Activated naive CD4-positive, alpha-beta T cell treated with anti-CD3 and anti-CD28 coated beads, Interleukin-2, amount 10 ng/mL, durations not matched to agents 7 days and 5 days (primary cell): ENCODE measurements at places on chromosomes 5 and 9.
A peak's percentile ranks its signal among the peaks of the same experiment; 100 is the strongest.

GRCh38 chr9:87310827-87311523, 186.7 kb upstream of the DAPK1 start:
- no peak for DNase-seq
- H3K4me1 ChIP-seq: no peaks in the 10 kb centered on the region
- H3K27ac ChIP-seq: no peak overlapping the region
- H3K27me3 ChIP-seq: peaks cover 7% of the 10 kb centered on the region

DNA sequence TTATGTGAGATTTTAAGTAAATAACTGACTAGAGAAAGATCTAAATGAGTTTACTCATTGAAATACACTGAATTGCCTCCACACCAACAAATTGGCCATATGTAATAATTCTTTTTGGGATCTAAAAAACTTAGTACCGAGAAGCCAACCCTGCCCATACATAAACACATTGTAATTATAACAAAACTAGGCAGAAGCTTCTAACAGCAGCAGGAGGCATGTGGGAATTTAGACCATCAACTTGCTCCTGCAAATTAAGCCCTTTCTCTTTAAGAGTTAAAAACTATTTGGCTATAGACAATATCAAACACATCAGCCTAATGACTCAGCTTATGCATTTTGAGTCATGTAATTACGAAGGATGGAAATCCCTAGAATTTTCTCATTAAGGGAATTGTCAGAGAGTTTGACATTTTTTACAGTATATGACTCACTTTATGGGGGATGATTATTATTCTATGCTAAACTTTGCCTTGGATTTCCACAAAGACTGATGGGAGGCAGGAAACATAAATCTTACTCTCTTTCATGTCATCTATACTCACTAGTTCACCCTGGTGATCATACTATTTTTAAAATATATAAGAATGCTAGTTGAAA, 1.0 kb downstream of the IL7R start:
- H3K4me1 ChIP-seq: peaks cover 69% of the 10 kb centered on the region
- no peaks in the 10 kb centered on the region for H3K27me3 ChIP-seq
- no peak for DNase-seq

DNA sequence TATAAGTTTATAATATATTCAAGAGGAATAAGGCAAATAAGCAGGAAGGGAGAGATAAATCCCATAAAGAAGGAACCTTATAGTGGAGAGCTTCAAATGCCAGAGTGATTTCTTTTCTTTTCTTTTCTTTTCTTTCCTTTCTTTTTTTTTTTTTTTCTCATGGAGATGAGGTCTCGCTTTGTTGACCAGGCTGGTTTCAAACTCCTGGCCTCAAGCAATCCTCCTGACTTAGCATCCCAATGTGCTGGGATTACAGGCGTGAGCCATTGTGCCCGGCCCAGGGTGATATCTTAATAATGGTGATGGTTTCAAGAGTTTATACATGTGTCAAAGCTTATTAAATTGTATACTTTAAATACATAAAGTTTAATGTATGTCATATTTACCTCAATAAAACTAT, 19.6 kb upstream of the FOCAD start:
- H3K27ac ChIP-seq: no peak overlapping the region
- H3K4me1 ChIP-seq: peaks cover 4% of the 10 kb centered on the region
- H3K27me3 ChIP-seq: peaks cover 7% of the 10 kb centered on the region
- no peak for DNase-seq

DNA sequence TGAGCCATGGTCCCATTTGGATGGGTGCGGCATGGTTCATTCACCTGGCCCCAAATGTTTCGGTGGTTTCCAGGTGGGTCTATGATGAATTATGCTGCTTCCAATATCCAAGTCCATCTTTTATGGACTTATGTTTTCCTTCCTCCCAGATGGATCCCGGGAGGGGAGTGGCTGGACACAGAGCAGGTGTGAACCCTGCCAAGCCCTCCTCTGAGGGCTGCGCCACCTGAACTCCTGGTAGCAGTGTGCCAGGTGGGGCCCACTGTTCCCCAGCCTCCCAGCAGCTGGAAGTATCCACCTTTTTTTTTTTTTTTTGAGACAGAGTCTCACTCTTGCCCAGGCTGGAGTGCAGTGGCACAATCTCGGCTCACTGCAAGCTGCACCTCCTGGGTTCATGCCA, 42.9 kb downstream of the WNK2 start:
- peaks cover 3% of the 10 kb centered on the region for H3K4me1 ChIP-seq
- H3K27me3 ChIP-seq: peaks cover 26% of the 10 kb centered on the region
- H3K27ac ChIP-seq: no peak overlapping the region
- no peak for DNase-seq
- no peaks in the 10 kb centered on the region for H3K36me3 ChIP-seq

GRCh38 chr5:142082182-142082781, 26.3 kb upstream of the NDFIP1 start:
- no peak for DNase-seq
- H3K36me3 ChIP-seq: no peaks in the 10 kb centered on the region
- H3K4me1 ChIP-seq: peaks cover 3% of the 10 kb centered on the region
- no peak overlapping the region for H3K27ac ChIP-seq

DNA sequence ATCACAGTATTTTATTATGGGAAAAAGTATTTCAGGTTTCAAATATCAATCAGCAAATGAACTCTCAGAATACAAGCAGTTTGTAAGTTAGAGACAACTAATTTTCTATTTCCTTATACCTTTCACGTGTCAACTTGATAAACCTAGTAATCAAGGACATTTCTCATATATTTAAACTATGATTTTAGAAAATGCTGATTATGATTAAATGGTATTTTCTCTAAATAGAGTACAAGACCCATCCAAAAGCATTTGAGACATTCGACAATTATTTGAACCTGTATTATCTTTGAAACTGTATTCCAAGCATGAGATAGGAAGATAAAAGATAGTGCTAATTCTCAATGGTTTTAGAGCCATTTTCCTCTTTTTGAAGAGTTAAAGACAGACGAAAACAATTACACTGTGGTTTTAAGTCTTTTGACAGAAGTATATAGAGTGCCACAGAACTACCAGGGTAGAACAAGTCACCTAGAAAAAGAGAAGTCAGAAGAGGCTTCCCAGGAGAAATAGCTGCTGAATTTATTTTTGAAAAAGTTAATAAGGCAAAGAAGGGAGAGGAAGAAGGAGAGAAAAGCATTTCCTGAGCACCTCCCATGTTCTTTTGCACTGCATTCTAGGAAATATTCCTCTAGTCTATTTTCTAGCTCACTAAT, 5.6 kb downstream of the MEIKIN start:
- no peak for DNase-seq
- H3K4me1 ChIP-seq: no peaks in the 10 kb centered on the region
- peaks cover 14% of the 10 kb centered on the region for H3K27me3 ChIP-seq
- H3K36me3 ChIP-seq: no peaks in the 10 kb centered on the region
- H3K27ac ChIP-seq: no peak overlapping the region

DNA sequence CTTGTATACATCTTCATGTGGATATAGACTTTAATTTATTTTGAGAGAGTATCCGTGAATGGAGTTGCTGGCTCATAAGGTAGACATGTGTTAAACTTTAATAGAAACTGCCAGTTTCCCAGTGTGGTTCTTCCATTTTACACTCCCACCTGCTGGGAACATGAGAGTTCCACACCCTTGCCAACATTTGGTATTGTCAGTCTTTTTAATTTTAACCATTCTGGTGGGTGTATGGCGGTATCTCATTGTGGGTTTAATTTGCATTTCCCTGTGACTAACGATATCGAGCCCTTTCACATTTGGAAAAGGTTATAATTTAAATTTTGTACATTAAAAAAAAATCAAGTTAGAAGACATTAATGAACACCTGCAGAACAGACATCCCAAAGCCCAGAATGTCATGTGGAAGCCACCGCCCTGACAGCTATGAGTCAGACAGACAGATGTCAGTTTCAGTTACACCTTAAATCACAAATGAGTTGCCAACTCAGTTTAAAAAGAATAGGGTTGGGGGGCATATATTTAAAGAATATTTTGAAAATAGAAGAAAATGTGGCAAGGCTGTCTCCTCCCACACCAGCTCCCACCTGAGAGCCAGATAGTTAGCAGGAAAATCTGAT, 36.9 kb downstream of the ANKRD33B start:
- no peaks in the 10 kb centered on the region for H3K27me3 ChIP-seq
- peaks cover 34% of the 10 kb centered on the region for H3K4me1 ChIP-seq
- no peak for DNase-seq
- no peaks in the 10 kb centered on the region for H3K36me3 ChIP-seq

- no peak for DNase-seq
- H3K27ac ChIP-seq: no peak overlapping the region
- H3K4me1 ChIP-seq: peaks cover 29% of the 10 kb centered on the region
These were observed 36.9 kb upstream of the ANGPTL2 start for GRCh38 chr9:127159325-127159801.

DNA sequence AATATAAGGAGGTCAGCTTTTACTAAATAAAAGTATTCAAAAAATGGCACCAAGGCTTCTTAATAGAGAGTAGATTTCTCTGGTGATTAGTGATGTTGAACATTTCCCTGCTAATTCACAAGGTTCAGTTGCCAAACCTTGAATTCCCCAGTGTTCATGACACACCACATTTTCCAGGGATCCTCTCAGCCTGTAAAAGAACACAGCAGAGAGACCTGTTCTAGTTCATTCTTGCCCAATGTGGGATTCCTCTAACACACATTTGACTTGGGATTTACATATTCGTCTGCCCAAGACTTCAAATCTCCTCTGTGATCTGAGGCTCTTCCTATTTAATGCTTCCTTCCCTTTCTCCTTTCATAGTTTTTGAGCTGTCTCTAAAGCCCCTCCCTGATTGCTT, 273.2 kb upstream of the CDH9 start:
- H3K27me3 ChIP-seq: no peaks in the 10 kb centered on the region
- DNase-seq: no peak

DNA sequence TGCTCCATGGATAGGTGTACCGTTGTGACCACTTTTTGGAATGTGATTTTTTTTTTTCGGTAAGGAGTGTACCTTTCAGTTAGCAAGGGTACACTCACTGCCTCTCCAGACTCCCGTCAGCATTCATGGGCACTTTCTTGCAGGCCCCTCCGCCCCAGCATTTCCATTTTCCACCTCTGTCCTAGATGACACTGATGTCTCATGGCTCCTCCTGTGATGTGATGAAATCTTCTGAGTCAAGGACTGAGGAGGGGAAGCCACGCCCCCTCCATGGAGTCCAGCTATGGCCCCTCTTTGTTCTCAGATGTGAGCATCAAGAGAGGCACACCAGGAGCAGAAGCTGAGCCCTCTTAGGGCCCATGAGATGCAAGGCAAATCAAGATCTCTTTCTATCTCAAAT, 61.8 kb downstream of the CTSL start:
- no peak overlapping the region for H3K27ac ChIP-seq
- no peak overlapping the region for H3K4me3 ChIP-seq
- DNase-seq: no peak
- H3K27me3 ChIP-seq: peaks cover 3% of the 10 kb centered on the region
- H3K4me1 ChIP-seq: peaks cover 4% of the 10 kb centered on the region
- no peaks in the 10 kb centered on the region for H3K36me3 ChIP-seq

DNA sequence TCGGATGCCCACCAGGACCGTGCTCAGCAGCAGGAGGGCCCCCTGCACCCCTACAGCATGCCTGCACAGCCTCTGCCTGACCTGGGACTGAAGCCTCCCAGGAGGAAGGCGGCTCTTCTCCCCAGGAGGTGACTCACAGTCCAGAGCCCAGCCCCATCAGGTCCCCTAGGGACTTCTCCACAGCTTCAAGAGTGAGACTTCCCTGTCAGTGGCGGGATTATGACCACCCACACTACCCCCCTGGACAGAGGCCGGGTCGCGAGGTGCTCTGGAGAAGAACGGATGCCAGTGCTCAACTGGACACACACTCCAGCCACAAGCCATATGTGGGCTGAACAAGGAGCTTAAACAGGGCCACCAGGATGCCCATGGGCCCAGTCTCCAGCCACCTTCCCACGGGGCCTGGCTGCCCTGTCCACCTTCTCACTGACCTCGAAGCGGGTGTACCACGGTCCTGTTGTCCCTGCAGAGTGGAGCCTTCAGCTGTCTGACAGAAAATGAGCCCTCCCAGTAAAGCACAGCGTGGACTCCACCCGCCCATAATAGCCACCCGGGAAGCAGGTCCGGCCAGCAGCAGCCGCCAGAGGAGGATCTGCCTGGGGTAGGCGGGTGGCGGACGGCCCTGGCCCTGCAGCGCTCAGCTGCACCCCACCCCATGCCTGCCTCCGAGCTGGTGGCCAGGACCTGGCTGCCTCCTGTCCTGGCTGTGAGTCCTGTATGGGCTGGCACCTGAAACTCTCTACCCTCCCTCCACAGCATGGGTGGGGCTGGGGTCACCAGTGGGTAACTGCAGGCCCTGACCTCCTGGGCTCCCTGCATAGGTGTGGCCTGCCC, 54.7 kb downstream of the SEMA4D start:
- H3K4me3 ChIP-seq: no peak overlapping the region
- H3K27me3 ChIP-seq: no peaks in the 10 kb centered on the region
- H3K4me1 ChIP-seq: peaks cover 90% of the 10 kb centered on the region
- DNase-seq: no peak
- peak overlapping the region; percentile 60 for H3K27ac ChIP-seq

DNA sequence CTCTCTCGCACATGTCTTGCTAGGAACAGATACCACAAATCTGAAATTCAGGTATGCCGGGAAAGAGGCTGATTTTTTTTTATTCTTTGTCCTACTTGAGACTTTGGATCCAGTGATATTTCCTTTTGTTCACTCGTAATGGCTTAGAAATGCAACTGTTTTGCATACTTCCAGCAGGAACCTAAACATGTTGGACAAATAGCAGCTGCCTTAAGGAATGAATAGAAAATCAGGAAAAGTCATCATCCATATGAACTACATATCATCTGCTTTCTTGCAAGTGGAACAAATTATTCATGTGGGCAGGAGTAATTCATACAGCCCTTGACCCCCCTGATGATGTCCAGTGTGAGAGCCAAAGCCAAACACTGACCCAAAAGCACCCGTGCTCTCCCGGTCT, 17.4 kb downstream of the TTC39B start:
- H3K4me3 ChIP-seq: no peak overlapping the region
- peaks cover 23% of the 10 kb centered on the region for H3K4me1 ChIP-seq
- no peak for DNase-seq
- no peak overlapping the region for H3K27ac ChIP-seq
- no peaks in the 10 kb centered on the region for H3K27me3 ChIP-seq
- H3K36me3 ChIP-seq: peaks cover 25% of the 10 kb centered on the region

DNA sequence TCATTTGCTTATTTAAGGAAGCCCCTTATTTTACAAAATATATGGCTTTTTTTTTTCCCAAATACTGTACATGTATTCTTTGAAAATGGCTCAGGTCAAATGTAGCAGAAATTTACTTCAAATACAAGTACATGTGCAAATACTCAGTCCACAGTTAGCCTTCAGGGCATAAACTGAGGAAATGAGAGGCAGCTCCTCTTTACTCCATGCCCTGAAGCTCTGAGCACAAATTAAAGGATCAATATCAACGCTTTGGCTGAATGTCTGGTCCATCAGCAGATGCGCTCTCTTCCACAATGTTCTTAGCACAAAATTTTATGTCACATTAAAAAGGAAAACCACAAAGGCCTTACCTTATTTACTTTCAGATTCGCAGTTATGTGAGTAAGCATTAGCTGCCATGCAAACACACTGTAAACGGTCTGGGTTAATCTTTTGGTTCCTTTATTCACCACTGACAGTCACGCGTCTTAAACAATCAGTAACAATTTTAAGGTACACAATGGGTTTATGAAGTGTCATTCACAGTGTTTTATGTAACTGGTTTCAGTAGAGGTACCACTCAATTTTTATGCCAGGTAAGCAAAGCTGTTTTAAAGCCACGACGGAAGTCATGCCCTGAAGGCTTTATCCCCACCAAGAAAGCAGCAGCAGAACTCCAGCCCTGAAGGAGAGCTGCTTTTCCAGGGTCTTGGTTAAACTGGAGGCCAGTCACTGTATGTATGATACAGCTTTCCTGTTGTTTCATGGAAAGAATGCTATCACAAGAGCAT, 103.4 kb downstream of the OTULIN start:
- DNase-seq: no peak
- peaks cover 19% of the 10 kb centered on the region for H3K4me1 ChIP-seq
- no peaks in the 10 kb centered on the region for H3K27me3 ChIP-seq
- no peak overlapping the region for H3K4me3 ChIP-seq

GRCh38 chr5:57199866-57200265, 26.0 kb downstream of the GPBP1 start:
- peak; percentile 44 for DNase-seq
- H3K27ac ChIP-seq: peak overlapping the region; percentile 9
- peaks cover 49% of the 10 kb centered on the region for H3K4me1 ChIP-seq
